ENCODE measurements at places on chromosomes 3 and 15.

- no peak for DNase-seq
These were observed 81.0 kb upstream of the BNC1 start for GRCh38 chr15:83365370-83365938.

- no peak for DNase-seq
These were observed 325.1 kb downstream of the CACNA2D3 start for GRCh38 chr3:54447427-54447826.

GRCh38 chr15:63372753-63373152 is 8.9 kb downstream of the CA12 start:
- no peak for DNase-seq

- DNase-seq, result no peak
These were observed 24.9 kb downstream of the TTC14 start for GRCh38 chr3:180626844-180627243.

DNA sequence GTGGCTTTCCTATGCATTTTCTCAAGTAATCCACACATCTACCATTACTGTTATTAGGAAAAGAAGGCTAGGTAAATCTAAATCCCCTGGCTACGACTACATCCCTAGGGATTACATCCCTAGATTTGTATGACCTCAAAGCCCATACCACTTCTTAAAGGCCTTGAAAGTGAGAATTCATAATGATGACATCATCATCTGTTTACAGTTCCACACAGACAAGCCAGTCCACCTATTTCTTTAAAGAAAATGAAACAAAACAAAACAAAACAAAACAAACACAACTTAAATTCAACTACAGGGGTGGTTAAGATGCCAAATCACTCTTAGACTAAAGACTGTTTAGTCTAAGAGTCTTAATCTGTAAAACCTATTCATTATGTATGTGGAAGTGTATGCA is 5.7 kb downstream of the WDR72 start:
- DNase-seq, result no peak

DNA sequence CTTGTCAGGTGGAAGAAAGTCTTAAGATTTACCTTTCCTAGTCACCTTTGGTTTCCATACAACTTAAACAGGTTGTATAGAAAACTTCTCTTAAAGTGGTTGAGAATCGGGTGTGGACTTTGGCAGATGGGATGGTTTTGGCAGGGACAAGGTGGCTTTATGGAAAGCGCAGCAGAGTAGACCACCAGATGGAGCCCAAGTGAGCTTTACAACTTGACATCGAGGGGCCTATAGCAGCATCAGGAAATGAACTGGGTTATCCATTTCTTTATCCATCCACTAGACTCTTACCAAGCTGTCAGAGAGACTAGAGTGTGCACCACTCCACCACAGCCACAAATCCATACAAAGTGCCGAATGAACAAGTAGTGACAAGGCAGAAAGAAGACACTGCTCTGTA is 85.3 kb upstream of the MBNL1 start:
- DNase-seq, result peak; percentile 18

DNA sequence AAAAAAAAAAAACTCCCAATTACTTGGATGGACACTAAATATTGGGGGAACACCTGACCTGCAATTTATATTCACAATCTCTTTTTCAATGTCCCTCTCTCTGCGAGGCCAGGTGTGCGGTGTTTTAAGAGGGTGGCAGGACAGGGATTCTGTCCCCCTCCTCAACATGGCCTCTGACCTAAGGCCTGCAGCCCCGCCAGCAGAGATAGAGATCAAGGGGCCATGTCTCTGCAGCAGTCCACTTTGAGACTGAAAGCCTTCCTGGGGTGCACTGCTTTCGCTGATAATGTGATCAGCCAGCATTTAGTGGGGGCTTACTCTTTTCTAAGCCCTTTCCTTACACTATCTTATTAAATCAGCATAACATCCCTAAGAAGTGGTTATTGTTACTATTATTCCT is 419.9 kb downstream of the OCA2 start:
- no peak for DNase-seq

DNA sequence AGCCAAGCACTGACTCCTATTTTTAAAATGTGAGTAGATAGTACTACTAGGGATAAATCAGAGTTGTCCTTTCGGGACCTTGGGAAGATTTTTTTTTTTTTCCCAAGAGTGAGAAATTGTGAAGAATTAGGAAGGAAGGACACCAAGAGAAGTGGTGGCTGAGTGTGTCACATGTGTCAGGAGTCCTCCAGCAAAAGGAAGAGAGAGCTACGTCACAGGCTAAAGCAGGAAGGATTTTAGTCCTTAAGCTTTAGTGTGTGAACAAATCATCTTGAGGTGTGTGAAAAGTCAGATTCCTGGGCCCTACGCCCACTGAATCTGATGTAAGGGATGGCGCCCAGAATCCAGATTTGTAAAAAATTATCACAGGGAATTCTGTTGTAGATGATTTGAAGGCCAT is 172.7 kb downstream of the SERPINI1 start:
- no peak for DNase-seq

GRCh38 chr3:69088063-69088462 is 3.3 kb downstream of the ARL6IP5 start:
- no peak for DNase-seq

DNA sequence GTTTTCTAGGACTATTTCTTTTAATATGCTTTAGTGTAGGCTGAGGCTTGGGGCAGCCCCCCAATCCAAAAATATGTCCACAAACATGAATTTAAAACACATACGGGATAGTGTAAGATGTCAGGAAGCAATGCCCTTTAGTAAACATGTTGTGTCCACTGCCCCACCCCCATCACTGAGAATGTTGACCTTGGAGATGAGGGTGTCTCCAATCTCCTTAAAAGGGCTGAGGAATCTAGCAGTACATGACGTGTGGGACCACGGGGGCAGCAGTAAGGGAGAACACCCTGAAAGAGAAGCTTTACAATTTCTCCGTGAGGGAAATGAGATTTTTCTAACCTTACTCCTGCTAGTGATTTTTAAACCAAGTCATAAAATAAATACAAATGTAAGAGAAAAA is 84.7 kb downstream of the SQOR start:
- DNase-seq, result no peak

- DNase-seq, result no peak
These were observed 114.6 kb upstream of the ACP3 start for GRCh38 chr3:132202586-132202985.

- no peak for DNase-seq
These were observed 621.7 kb upstream of the AGTR1 start for GRCh38 chr3:148075771-148076716.

GRCh38 chr15:58551764-58552504 is 120.1 kb downstream of the LIPC start:
- DNase-seq, result no peak

GRCh38 chr3:106610362-106610959 is 741.6 kb upstream of the CBLB start:
- DNase-seq, result no peak

DNA sequence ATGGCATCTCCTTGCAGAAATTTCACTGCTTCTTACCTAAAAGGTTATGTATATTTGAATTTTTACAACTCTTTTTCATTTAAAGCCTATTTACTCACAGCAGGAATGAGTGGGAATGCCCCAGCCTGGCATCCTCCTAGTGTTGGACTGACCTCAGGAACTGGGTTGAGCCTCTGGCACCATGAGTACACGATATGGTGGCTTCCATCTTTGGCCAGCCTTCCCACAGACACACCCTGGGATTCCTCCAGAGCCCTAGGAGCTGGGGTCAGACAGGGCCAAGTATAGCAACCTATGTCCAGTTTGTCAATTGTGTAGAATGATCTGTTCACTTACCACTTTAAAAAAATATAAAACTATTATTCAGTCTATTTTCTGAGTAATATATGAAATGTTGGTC is 57.2 kb upstream of the HEG1 start:
- DNase-seq, result no peak

DNA sequence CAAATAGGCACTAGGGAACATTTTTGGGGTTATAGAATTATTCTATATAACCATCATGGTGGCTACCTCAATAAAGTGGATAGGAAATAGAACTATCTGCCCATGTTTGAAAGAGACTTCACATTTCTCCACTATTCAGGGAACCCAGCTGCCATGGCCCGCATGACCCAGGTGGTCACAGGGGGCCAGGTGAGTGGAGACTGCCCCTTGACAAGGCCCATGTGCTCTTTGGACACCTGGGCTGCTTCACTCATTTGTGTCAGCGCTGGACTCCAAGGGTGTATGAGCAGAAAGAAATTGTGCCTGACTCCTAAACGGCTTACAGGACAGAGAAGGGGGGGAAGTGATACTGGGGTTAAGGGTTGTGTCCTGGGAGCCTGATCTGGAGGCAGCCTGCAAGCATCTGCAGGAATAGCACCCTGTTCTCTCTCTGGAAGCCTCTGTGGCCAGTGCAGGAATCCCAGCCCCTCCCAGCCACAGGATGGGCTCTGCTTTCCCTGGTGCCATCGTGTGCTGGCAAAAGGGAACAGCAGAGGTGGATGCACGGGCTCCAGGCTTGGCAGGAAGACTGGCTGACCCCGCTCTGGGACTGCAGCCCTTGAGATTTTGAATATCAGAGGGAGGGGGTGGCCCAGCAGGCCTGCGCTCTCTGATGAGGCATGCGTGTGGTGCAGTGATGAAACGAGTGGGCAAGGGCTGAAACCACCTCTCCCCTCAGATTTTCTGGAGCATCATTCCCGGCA is 9.1 kb upstream of the C3orf22 start:
- DNase-seq, result no peak

- DNase-seq, result no peak
These were observed 29.0 kb downstream of the RASGRP1 start for GRCh38 chr15:38535491-38536200.

DNA sequence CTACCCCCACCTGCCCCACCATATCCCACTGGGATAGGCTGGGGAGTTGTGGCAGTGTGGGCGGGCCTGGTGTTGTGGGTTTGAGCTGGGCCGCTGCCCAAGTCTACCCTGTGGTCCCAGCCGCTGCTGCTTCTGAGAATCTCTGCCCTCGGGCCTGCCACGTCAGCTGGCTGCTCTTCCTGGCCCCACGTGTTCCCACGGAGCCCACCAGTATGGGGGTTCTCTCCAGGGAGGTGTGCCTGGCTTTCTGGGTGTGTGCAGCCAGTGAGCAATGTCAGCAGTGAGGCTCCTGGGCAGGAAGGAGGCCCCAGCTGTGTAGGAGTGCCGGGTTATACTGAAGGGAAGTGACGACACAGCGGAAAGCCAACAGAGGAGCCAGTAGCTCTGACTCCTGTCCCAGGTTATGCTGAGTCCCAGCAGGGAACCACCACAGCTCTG is 10.5 kb downstream of the GNAI2 start:
- DNase-seq, result peak; percentile 33

DNA sequence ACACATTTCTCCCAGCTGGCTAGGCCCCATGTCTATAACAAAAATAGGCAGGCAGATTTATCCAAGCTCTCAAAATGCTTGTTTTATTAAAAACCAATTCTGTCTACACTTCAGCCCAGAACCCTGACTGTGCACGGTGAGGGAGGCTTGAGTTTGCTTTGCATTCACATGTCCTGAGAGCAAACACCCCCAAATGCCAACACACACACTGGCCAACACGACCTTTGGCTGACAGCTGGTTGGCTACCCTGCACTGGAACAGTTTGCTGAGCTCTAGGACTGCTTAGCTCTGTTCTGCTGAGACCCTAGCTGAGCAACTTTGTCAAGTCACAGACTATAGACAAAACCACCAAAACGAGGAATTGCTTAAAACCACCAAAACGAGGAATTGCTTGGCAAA is 3.6 kb downstream of the STIMATE start:
- no peak for DNase-seq

GRCh38 chr3:74106925-74107324 is 482.2 kb upstream of the PDZRN3 start:
- no peak for DNase-seq

DNA sequence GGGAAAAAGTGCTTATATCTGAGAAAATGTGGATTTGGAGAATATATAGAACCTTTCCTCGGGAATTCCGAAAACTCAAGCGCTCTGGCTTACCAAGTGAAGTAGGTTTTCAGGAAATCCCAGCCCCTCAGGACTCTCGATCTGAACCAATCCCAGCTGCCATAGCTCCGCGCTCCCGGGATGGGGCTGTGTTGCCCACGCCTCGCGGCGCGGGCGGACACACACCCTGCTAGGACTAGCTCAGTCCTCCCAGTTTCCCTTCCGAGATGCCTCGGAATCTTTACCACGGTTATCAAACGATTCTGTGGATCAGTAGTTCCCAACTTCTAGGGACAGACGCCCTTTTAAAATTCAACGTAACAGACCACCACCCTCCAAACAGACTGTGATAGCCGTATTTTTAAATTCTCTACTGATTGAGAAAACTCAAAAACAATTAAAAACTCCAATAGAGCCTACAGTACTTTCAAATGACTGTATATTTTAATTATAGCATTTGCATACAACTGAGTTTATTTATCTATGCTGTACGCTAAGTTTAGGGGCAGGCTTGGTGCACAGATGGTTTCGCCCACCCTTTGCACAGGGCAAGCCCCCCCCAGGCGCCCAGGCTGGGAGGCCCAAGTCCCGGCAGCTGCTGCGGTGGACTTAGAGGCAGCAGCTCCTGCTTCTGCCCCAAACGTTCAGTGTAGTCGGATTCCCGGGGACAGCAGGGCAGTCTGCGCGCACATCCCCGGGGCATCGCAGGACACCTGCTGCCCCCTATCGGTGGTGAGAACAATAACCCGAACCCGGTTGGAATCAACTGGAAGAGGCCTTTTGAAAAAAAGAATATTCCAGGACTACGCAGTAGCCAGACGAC is 52.3 kb downstream of the CCDC54 start:
- peak; percentile 26 for DNase-seq

- no peak for DNase-seq
These were observed 208.4 kb upstream of the TRIM42 start for GRCh38 chr3:140469491-140469890.
